HFFc6 (cell line): ENCODE measurements at places on chromosomes 1 and 21. TPM values are rescaled to one million over a fixed set of nuclear protein-coding genes. Genes with fewer than 3 reads are reported as not detected.

Gene S100A8
- total RNA-seq = not detected in 3 replicates

Gene MTARC1
- total RNA-seq = 1.7 to 2.0 TPM (median 1.9 TPM) in 3 replicates

Gene CYP4Z1
- not detected in 3 replicates for total RNA-seq

Gene TFF3
- not detected in 2 replicates for total RNA-seq

Gene DRAXIN
- total RNA-seq = not detected in 3 replicates

Gene BTG2
- total RNA-seq = 12.6 to 18.5 TPM (median 14.2 TPM) in 3 replicates

Gene FAM131C
- 0.42 to 0.81 TPM (median 0.64 TPM) in 3 replicates for total RNA-seq

Gene DOP1B
- total RNA-seq = 15.5 to 21.0 TPM (median 16.2 TPM) in 3 replicates

- peak; percentile 43 for DNase-seq
Observed at GRCh38 chr1:65253800-65254319, 55.5 kb upstream of the DNAJC6 start.

DNA sequence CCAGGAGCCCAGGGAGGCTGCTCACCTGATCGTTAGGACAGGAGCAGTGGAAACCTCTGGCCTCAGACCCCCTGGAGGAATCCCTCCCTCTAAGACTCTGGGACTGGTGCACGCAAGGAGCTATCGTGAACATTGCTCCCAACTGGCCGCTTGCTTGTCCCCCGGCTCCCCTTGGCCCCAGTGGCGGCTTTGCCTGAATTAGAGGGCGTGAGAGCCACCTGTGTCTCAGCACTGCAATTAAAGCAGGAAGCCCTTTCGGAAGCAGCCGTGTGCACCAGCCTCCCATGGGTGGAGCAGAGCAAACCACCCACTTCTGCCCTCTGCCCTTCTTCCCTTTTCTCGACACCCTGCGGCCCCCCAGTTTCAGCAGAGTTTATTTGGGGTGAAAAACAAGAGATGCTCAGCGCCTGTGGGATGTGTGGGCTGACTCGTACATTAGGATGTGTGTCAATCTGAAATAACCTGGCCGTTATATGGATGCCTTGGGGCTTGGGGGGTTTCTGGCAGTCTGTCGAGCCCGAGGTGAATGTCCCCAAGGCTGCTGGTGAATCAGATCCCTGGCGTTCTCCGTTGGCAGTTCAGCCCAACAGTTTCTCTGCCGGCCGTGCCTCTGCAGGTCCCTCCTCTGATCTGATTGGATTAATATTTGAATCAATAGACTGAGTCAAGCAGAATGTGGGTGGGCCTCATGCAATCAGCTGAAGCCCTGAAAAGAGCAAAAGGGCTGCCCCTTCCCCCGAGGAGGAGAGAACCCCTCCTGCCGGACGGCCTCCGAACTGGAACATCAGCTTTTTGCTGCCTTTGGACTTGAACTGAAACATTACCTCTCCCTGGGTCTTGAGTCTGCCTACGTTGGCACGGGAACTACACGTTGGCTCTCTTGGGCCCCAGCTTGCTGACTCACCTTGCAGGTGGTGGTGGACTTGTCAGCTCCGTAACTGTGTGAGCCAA, 7.3 kb upstream of the UMODL1 start:
- DNase-seq = no peak

DNA sequence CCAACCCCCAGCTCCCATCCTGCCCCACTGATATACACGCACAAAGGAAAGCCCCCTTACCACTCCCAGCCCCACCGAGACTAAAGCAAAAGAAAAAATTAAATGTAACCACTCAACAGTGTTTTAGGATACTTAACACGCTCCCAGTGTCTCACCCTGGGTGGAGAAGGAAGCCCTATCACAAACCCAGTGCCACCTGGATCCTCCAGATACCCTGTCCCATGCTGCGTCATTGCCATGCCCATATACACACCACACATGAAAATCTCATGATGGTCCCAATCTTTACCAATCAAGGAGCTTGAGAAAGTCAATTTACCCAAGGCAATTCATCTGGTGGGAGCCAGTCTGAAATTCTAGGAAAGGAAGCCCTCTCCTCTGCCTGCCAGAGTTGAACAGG, 11.2 kb downstream of the KIAA1614 start:
- DNase-seq = no peak

- DNase-seq = no peak
Observed at GRCh38 chr1:110605901-110606656, at the start of gene KCNA2. TSS of gene KCNA2 (minus strand) at chr1:110606358. CDS start at chr1:110604782, 1,576 bp downstream.

DNA sequence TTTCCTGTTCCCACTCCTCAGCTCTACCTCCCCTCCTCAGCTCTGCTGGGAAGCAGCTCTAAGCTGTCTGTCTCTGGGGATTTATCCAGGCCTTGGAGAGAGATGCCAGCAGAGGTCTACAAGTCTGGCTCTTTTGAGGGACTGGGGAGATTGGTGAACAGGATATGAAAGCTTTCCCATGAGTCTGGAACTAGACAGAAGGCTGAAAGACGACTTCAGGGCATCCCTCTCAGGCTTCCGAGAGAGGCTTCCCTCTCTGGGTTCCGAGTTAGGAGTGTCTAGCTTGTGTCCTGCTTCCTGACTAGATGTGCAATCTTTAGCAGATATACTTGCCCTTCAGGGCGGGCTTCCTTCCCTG, 733 bp downstream of the TMEM35B start:
- DNase-seq = peak; percentile 1

DNA sequence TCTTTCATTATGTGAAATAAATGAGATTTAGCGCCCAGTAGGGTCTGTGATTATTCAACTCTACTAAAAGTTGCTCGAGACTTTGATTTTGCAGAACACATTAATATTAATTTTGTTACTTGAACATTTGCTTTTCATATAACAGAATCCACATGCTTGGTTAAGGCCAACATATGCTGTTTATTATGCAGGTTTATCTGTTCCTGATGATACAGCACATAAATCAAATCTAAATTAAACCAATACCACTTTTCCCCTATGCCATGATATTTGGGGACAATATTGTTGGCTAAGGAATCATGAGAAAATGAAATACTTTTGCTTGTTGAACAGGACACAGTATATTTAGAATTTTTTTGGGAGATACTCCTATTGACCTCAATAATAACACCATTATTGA, 291.1 kb downstream of the USP25 start:
- no peak for DNase-seq

DNA sequence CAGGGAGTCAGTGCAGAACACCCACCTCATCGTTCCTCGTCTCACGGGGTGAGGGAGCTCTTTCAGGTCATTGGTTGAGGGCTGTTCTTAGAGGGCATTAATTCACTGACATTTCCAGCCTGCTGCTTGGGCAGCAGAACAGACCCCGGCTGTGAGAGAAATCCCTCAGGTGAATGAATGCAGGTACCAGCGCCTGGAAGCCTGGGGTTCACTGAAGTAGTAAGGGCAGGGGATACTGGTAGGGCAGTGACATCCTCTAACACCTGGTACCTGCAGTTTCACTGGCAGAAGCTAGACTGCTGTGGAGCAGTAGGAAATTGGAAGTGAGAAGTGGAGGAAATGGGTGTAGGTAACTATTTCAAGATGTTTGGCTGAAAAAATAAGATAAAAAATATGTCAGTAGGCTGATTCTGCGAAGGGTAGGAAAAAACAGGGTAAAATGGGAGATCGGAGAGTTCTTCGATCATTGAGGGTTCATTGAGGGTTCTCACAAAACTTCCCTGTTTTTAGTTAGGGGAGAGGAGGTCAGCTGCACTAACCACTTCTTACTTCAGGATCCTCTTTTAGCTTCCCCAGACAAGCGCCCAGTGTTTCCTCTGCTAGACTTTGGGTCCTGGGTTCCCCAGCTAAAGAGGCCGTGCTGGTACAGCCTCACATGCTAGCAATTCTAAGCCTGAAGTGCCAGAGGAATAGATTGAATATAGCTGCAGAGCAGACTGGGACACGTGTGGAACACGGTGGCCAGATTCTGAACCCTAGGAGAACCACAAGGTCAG, 55.2 kb downstream of the RNF220 start:
- no peak for DNase-seq

- DNase-seq = peak; percentile 61
Observed at GRCh38 chr21:15022608-15023261, 42.1 kb downstream of the NRIP1 start.

- no peak for DNase-seq
Observed at GRCh38 chr21:16418226-16418625, 688.4 kb downstream of the USP25 start.

DNA sequence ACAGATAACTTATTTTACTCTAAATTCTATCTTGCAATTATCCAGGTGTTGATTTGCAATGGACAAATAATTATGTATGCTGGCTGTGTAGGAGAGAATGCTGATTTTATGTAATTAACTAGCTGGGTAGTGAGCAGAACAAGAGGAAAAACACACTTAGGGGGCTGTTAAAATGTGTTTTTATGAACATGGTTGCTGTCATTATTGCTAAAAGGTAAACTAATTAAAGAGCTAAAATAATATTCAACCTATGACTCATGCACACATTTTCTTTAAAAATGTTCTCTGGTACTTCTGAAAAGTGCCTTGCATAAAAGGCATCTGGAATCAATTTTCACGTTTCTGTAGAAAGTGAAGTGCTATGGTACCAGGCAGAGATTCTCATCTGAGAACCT, 192.8 kb upstream of the C8B start:
- no peak for DNase-seq

GRCh38 chr1:207818971-207819451, 67.2 kb downstream of the CD46 start:
- DNase-seq = peak; percentile 77

- DNase-seq = peak; percentile 14
Observed at GRCh38 chr1:193103759-193104501, 1.3 kb downstream of the GLRX2 start.

DNA sequence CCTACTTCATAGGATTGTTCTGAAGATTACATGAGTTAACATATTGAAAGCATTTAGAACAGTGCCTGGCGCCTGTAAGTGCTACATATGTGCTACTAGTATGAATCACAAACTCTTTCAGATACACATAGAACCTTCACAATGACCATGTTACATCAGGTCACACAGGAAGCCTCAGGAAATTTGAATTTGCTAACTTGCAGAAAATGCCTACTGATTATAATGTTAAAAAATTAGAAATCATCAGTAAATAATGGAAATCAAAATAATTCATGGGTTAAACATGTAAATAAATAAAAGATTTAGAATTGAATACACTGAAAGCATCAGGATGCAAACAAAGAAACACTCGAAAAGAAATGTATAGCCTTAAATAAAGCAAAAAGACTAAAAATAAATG, 94.9 kb downstream of the SPAG17 start:
- no peak for DNase-seq

DNA sequence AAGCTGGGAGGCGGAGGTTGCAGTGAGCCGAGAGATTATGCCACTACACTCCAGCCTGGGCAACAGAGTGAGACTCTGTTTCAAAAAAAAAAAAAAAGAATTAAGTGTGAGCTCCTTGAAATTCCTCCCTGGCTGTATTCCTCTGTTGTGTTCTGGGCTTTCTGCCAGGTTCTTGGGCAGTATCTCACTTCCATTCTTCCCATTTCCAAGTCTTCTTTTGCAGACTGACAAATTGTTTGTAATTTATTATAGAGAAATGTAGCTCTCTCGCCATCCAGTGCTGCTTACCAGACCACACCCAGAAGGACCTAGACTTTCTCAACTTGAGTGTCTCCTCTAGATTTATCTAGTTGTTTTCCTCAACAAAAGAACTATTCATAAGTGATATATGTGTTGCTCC, 105.0 kb upstream of the ADGRL2 start:
- DNase-seq = peak; percentile 69

GRCh38 chr1:9269078-9269501, 23.6 kb upstream of the SPSB1 start:
- DNase-seq = no peak

- DNase-seq = no peak
Observed at GRCh38 chr1:17742583-17742982, 12.6 kb upstream of the ACTL8 start.
